ENCODE measurements at places on chromosomes 3 and 15.

DNA sequence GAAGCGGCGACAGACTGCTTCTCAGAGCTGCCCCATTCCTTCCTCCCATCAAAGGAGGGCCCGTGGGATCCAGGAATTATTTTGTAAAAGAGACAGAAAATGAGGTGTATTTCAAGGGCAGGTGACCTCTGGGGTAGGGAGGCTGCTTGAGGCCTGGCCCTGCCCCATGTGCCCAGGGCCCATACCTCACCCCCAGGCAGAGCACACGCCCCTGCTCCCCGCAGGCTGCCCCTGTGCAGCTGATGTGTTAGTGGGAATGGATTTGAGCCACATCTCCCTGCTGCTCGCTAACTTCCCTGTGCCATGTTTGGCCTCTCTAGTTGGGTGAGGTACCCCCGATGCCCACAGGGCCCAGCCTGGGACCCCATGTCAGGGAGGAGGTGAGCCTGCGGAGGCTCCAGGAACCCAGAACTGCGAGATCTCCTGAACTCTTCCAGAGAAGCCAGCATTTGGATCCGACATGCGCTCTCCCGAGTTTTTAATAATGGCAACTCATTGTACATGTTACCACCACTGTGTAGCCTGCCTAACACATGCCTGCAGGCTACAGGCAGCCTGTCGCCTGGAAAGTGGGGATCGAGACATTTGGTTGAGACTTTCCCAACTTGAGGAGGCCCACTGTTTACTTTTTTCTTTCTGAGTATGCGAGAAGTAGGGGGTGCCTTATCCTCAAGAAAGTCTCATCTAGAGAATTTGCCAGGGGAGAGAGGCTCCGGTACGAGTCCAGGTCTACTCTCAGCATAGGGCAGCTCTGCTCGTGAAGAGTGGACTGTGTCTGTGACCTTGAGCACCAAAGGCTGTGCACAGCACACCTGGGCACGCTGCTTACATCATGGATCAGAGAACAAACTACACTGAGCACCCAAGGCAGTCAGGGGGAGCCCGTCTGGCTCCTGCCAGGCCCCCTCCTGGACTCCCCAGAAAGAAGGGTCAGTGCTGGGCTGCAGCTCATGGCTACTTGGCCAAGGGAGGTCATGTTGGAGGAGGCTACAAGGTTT, 36.1 kb downstream of the PCSK6 start:
- no peak for DNase-seq

- DNase-seq = peak; percentile 96
Measured at GRCh38 chr3:127820826-127821313, 1.4 kb downstream of the MGLL start.

- no peak for DNase-seq
Measured at GRCh38 chr3:94431876-94432570, 369.2 kb downstream of the NSUN3 start.

DNA sequence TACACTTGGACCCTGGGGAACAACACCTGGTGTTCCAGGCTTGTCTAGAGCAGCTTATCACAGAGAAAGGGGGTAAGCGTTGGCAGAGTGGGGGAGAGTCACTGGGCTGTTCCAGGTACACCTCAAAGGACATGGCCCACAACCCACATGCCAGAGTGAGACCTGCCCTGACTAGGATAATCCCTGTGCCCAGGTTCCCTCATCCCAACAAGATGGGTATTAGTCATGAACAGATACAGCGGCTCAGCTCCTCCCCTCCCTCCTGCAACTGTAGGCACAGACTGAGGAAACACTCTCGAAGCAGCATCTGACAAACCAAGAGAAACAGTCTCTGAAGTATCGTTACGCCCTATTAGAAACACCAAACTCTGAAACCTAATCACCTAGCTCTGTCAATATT, 32.1 kb upstream of the RPS17 start:
- peak; percentile 15 for DNase-seq

DNA sequence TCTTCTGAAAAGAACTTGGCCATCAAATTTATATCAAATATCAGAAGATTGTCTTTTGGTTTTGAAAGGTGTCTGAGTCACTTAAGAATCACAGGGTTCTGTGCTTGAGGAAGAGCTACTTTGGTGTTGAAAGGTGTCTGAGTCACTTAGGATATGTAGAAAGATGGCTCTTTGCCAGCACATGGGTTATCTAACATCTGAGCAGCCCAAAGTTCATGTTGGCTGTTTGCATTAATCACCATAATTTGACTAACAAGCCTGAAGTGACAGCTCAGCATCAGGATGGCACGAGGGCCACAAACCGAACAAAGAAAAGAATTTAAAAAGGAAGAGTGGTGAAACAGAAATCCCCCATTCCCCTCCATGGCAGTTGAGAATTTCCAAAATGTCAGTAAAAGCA, 190.5 kb upstream of the CMC1 start:
- DNase-seq = no peak

DNA sequence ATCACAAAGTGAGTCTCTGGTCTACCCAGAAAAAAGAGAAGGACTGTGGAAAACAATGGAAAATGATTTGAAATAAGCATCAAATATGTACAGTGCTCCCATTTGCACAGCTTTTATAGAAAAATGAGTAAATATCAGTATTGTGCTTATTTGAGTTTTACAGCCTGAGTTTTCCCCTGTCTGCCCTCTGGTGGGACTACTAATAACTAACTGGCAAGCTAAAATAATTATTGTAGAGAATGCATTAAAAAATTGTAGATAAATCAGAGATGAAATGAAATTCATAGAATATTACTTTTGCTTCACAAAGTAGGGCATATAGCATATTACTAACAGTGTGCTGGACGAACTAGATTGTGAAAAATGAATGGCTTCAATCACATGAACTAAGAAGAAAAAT, 287.1 kb downstream of the NAALADL2 start:
- DNase-seq = no peak

DNA sequence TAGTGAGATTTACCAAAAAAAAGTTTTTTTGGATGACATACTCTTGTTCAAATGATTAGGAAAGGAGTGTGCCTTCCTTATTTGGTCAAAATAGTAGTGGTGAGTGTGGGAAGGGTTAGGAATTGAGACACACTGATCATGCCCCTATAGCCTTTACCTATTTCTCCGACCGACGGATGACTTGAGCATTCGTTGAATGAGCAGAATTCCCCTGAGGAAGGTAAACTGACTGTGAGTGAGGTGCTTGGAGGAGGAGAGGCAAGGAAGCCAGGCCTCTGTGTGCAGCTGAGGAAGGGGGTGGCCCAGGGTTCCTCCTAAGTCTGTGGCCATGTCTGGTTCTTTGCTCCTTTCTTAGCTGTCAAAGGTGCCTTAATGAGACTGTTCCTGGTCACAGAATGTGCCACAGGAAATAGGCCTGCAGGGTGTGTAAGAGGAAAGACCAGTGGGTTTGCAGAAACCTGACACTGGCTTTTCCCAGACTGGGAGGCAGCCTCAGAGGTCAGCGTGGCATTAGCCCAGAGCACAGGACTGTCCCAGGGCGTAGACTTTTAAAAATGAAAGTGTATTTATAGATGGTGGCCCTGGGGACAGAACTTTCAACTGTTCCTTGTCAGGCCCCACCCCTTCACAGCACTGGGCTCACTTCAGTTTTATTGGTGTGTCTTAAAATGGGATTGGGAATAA, 307.7 kb upstream of the C2CD4B start:
- DNase-seq = no peak

- no peak for DNase-seq
Measured at GRCh38 chr3:19348941-19349564, 200.7 kb downstream of the KCNH8 start.

- DNase-seq = no peak
Measured at GRCh38 chr3:123336001-123336400, 112.9 kb downstream of the ADCY5 start.

GRCh38 chr3:43921056-43921648, 230.4 kb downstream of the ABHD5 start:
- no peak for DNase-seq

- DNase-seq = no peak
Measured at GRCh38 chr15:56770173-56770572, 36.9 kb upstream of the ZNF280D start.

DNA sequence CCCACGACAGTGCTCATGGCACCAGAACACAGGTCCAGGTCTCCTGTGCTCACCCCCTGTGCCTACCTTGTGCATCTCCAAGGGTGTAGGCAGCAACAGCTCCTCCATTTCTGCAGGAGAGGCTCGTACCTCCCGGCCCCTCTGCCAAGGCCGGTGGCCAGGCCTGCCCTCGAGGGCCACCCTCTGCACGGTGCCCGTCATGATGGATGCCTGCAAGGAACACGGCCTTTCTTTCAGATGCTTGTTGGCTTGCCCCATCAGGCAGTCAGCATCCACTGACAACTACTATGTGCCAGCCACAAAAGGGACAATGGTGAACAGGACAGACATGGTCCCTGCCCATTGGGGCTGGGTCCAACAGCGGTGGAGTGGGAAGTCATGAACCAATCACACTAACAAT, 43.8 kb downstream of the GRIP2 start:
- no peak for DNase-seq

- no peak for DNase-seq
Measured at GRCh38 chr3:32909999-32910398, 41.4 kb upstream of the CCR4 start.

DNA sequence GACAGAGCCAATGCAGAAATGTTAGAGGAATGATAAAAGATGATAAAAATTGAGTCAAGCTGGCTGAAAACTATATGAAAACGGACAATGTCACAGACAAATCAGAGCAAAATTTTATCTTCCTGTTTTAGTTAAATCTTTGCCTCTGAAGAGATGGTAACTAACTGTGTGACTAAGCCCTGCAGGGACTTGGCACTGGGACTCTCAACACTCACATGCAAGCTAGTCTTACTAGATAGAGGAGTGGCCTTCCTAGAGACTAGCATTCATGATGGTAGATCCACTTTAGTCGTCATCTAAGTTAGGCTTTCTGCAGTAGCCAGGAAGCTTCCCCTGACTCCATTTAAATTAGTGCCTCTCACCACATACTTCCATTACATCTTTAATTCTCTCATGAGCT, 4.1 kb downstream of the CCDC191 start:
- DNase-seq = no peak

- no peak for DNase-seq
Measured at GRCh38 chr15:100147828-100148227, 193.9 kb downstream of the ADAMTS17 start.

DNA sequence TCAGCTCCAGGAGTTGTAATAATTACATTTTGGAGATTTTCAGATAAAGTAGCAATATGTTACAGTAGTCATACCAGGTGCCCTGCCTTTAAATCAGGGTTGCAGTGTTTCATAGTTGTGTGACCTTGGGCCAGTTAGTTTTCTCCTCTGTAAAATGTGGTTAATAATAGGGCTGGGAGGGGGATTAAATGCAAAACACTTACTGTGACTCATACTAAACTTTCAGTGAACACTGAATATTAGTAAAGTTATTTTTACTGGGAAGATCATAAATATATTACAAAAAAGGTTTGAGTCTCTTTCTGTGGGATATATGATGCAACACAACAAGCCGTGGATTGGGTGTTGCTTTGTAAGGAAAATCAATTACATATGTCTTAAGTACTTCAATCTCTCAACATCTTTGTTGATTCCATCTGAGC, 1.1 kb upstream of the EBLN2 start:
- no peak for DNase-seq

DNA sequence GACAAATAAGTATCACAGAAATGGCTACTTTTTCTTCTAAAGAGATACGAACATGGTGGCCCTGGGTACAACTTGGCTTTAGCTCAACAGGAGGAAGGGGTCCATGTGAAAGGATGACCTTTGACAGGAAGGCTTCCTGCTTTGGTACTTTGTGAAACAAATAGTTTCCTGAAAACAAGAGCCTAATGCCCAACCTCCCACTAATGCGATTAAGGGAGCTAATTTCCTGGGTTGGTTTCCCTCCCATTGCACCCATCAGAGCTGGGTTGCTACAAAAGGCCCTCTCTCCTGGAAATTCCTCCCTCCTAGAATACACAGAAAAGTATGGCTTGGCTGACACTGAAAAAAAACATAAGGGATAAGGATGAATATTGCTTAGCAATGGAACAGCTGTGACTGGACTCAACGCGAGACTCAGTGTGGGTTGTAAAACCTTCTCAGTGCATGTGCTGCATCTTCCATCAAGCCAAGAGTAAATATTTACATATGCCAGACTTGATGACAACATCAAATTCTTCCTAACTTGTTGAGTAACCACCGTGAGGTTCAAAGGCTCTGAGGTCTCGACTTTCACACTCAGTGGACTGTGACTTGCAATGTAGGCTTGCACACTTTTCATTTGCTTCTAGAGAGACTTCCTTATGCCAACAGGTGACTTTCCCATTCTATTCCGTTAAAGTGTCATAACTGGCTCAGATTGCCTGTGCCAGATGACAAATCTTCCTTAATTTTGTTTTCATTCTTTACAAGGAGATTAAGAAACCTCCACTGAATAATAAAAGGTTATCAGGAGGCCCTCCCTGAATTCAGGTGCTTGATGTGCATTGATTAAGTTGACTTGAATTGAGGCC, 60.1 kb downstream of the ADAMTS9 start:
- peak; percentile 61 for DNase-seq

- DNase-seq = no peak
Measured at GRCh38 chr3:77605865-77606264, 566.0 kb downstream of the ROBO2 start.

DNA sequence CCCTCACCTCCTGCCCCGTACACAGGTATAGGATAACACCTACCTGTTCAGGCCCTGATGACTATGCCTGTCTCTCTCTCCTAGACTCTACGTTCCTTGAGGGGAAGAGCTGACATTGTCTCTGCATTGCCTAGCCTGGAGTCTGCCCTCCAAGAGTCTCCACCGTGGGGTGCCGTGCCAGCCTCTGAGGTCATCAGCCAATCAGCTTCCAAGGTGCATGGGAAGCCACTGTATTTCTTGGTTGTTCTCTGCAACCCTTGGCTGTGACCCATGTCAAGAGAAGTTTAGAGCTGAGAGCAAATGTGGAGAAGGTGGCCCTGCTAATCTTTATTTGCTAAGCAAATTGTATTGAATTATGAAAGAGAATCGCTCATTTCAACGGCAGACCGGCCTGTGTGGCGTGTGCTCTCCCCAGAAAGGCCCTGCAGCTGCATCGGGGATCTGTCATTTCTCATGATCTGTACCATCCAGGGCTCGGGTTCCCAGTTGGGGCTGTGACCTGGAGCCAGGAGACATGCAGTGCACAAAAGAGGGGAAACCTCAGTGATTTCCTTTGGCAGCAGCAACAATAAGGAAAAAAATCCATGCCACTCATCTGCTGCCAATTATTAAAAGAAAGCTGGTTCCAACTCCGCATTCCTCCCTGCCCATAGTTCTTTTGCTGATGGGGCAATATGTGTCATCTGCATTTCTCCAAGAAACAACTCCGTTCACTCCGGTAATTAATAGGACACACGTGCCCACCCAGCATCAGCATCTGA, 182.2 kb downstream of the MEGF11 start:
- no peak for DNase-seq

DNA sequence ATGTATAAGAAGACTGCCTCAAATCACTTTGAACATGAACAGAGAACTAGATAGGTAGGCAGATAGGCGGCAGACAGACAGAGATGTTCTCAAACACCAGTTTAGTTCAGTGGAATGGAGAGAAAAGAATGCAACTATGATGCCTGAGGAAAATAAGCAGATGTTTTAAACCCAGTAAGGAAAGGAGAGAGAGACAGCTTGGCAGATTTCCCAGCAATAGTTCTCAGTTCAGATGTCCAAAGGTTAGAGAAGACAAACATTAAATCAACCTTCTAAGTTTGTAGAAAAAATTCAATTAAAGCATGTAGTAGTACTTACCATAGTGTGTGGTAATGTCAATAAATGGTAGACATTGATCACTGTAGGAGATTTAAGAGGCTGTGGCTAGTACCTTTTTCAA, 209.6 kb upstream of the PFN2 start:
- peak; percentile 36 for DNase-seq

- DNase-seq = no peak
Measured at GRCh38 chr3:189721873-189722665, 90.9 kb downstream of the TP63 start.

GRCh38 chr3:128070898-128071591, 18.8 kb downstream of the SEC61A1 start:
- no peak for DNase-seq
